Naive thymus-derived CD8-positive, alpha-beta T cell (primary cell): ENCODE measurements at places on chromosomes 2 and 18. TPM values are rescaled to one million over a fixed set of nuclear protein-coding genes. Genes with fewer than 3 reads are reported as not detected.

DNA sequence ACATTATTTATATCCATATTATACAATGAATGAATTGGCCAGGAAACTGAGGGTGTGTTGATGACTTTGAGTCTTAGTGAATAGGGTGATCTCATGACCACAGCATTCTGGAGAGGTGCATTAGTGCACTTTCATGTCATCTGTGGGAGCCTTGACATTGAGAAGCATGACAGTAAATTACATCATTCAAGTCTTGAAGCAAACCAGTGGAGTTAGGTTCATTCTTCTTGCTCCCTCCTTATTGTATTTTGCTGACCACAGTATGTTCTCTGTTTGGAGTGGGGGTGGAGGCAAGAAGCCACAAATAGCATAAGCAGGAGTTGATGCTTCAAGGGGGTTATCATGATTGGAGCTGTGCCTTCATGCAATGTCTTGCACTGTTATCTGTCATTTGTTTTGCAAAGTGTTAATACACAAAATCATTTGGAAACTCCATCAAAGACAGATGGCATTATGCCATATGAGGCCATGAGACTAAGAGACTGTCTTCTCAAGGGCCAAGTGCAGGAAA is 680.2 kb downstream of the NYAP2 start:
- no peaks in the 10 kb centered on the region for H3K27me3 ChIP-seq
- H3K4me1 ChIP-seq: no peaks in the 10 kb centered on the region
- no peak overlapping the region for H3K4me3 ChIP-seq
- no peaks in the 10 kb centered on the region for H3K36me3 ChIP-seq

DNA sequence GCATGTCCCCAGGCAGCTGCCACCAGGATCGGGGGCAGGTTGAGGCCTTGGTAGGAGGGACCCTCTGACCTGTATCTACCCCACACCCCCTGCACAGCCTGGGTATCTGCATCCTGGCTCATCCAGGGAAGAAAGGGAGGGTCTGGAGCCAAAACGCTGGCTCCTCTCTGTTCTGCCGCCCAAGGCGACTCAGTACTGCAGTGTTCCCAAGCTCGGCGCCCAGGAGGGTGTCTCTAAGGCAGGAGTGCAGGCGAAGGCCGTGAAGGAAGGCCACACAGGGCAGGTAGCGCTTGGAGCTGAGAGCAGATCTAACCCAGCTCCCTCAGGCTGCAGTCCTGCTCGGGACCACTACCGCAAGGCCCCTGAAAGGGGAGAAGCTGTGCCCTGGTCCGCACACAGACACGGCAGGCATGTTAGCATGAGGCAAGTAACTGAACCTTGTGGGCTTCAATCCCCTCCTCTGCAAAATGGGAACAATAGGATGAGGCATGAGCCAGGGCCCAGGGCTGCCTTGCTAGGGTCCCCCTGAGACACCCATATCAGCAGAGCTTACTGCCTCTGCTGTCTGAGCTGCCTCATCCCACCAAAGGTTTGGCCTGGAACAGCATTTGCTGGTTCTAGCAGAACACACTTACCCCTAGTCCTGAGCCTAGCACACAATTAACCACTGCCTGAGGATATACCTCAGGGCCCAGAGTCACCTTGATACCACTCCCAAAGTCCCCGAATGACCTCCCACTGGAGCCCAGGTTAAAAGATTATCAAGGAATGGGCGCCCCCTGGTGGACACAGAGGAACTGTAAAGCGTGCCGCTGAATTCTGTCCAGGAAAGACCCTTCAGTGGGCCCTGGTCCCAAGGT is 6.5 kb downstream of the PTMA start:
- peak overlapping the region; percentile 87 for H3K27ac ChIP-seq
- peaks cover 51% of the 10 kb centered on the region for H3K4me1 ChIP-seq
- H3K27me3 ChIP-seq: no peaks in the 10 kb centered on the region
- H3K36me3 ChIP-seq: peaks cover 38% of the 10 kb centered on the region
- peak; percentile 59 for DNase-seq

APLF gene
- total RNA-seq: 9.7 TPM

DNA sequence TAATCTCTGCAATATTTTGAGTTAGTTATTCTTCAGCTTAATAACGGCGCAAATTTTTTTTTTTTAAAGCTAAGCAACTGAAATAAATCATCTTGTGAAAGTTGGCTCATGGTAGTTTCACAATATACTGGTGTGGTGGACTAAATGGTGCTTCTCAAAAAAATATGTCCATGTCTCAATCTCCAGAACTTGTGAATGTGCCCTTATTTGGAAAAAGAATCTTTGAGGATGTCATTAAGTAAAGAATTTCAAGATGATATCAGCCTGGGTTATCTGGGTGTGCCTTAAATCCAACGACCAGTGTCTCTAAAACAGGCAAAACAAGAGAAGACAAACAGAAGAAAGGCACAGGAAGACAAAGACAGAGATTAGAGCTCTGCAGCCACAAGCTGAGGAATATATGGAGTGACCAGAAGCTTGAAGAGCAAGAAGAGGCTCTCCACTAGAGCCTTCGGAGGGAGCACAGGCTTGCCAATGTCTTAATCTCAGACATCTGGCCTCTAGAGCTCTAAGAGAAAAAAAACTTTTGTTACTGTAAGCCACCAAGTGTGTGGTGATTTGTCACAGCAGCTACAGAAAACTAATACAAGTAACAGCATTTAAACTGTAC is 71.4 kb downstream of the HNMT start:
- H3K4me1 ChIP-seq: no peaks in the 10 kb centered on the region
- no peak overlapping the region for H3K27ac ChIP-seq
- DNase-seq: no peak
- H3K36me3 ChIP-seq: no peaks in the 10 kb centered on the region

C2orf81 gene
- 9.8 TPM for total RNA-seq

TRIP12 gene
- total RNA-seq: 221 TPM

TMEM17 gene
- total RNA-seq: not detected

GRCh38 chr2:36889795-36890194 is 76.5 kb downstream of the STRN start:
- H3K27me3 ChIP-seq: no peaks in the 10 kb centered on the region
- no peak overlapping the region for H3K4me3 ChIP-seq
- peaks cover 6% of the 10 kb centered on the region for H3K4me1 ChIP-seq

AQP12B gene
- not detected for total RNA-seq

GRCh38 chr2:19169134-19169768 is 189.2 kb downstream of the OSR1 start:
- H3K27me3 ChIP-seq: no peaks in the 10 kb centered on the region
- DNase-seq: no peak
- H3K4me1 ChIP-seq: no peaks in the 10 kb centered on the region
- H3K27ac ChIP-seq: no peak overlapping the region
- no peak overlapping the region for H3K4me3 ChIP-seq
- H3K36me3 ChIP-seq: no peaks in the 10 kb centered on the region

- DNase-seq: no peak
- H3K4me1 ChIP-seq: no peaks in the 10 kb centered on the region
- H3K4me3 ChIP-seq: no peak overlapping the region
- H3K27ac ChIP-seq: no peak overlapping the region
These were observed 95.8 kb upstream of the RGPD4 start for GRCh38 chr2:107730898-107731297.

DNA sequence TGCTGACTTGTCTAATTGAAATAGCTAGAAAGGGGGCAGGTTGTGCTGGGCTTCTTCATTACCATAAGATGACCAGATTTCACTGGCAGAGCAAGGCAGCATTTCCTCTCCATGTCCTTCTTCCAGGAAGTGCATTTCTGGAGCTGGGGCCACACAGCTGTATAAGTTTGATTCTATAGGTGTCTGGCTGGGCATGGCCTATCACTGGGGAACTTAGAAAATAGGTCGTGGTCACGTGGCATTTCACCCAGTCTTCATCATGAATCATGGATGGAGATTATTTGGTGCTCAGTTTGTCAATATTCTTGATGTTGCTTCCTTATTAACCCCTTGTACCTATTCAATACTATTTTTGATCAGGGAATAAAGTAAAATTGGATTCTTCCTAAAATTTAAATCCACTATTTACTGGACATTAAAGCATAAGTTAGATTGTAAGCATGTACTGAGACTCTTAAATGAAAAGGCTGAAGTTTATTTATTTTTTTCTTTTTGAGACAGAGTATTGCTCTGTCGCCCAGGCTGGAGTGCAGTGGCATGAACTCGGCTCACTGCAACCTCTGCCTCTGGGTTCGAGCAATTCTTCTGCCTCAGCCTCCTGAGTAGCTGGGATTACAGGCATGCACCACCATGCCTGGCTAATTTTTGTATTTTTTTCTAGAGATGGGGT is 49.5 kb upstream of the TMEM87B start:
- H3K27me3 ChIP-seq: no peaks in the 10 kb centered on the region
- H3K36me3 ChIP-seq: no peaks in the 10 kb centered on the region
- H3K4me1 ChIP-seq: peaks cover 10% of the 10 kb centered on the region
- DNase-seq: no peak
- H3K4me3 ChIP-seq: no peak overlapping the region
- H3K27ac ChIP-seq: no peak overlapping the region

MDH1B gene
- total RNA-seq: 0.30 TPM

GRCh38 chr2:189337656-189338055 is 103.6 kb upstream of the WDR75 start:
- DNase-seq: no peak
- no peak overlapping the region for H3K4me3 ChIP-seq
- no peak overlapping the region for H3K27ac ChIP-seq
- no peaks in the 10 kb centered on the region for H3K36me3 ChIP-seq
- no peaks in the 10 kb centered on the region for H3K4me1 ChIP-seq

LYPD6B gene
- total RNA-seq: not detected

LYG1 gene
- 3.8 TPM for total RNA-seq

DNA sequence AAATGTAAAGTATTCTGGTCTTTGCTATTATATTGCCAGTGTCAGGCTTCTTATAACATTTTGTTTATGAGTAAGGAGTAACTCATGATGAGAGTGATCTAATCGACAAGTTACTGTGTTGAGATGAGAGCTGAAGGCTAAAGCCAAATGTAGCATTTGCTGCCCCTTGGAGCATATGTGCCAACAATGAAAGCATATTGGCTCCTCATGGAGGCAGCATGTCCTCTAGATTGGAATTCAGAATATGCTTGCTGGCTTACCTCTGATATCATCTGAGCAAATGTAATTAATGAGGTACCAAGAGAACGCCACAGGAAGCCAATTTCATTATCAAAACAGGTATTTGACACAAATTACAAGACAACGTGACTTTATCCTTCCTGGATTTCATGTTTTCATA is 781.1 kb upstream of the FSHR start:
- H3K36me3 ChIP-seq: no peaks in the 10 kb centered on the region
- H3K27ac ChIP-seq: no peak overlapping the region
- no peaks in the 10 kb centered on the region for H3K27me3 ChIP-seq
- DNase-seq: no peak

PCBP1 gene
- 386 TPM for total RNA-seq

DNA sequence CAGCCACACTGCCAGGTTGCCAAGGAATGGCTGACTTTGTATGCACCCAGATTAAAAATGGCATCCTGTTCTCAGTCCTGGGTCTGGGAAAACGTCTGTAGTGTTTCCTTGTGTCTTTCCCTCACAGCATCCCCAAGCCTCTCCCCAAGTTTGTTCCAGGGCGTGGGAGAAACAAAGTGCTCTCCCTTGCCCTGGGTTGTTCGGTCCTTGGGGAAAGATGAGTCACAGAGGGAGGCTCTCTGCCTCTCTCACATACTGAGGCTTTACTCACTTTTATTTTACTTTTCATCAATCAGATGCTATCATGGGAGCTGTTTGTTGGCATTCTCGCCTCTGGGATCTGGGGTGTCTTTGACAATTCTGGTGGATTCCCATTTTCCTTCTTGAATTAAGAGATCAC is 492.3 kb downstream of the XIRP2 start:
- H3K27ac ChIP-seq: no peak overlapping the region
- no peak for DNase-seq
- peaks cover 6% of the 10 kb centered on the region for H3K27me3 ChIP-seq
- H3K4me1 ChIP-seq: no peaks in the 10 kb centered on the region

DNA sequence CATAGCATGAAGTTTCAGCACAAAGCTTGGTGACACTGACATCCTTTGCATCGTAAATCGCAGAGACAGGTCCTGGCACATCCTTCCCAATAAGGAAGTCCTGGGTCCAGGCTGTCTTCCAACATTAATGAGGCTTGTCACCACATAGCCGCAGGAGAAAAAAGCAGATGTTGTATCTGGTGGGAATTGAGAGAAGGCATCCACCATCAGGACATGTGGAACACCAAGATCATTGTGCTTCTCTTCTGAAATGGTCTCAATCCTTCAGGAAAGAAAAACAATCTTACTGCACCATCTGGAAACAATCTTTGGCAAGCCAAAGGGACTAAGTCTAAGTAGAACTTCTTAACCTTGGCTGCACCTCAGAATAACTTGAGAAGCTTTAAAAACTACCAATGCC is 119.0 kb upstream of the ARHGAP28 start:
- H3K27ac ChIP-seq: no peak overlapping the region
- H3K27me3 ChIP-seq: peaks cover 1% of the 10 kb centered on the region
- no peaks in the 10 kb centered on the region for H3K4me1 ChIP-seq
- H3K36me3 ChIP-seq: no peaks in the 10 kb centered on the region
- no peak for DNase-seq

DNA sequence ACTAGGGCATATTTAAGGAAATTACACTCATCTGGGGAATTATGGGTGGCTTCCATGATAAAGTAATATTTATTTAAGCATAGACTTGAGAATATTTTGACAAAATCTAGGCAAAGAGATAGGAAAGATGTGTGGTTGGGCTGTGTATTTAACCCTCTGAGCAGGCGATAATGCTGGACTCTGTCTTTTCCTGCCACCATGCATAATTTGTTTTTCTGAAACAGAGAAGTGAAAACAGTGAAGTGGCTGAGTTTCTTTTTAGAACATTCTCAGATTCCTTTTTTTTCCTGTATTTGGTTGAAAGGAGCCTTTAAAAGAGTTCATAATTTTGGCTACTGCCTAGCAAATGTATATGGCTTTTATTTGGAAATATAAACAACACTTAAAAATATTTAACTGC is 104.8 kb upstream of the CDH19 start:
- DNase-seq: no peak
- H3K4me1 ChIP-seq: no peaks in the 10 kb centered on the region
- no peak overlapping the region for H3K4me3 ChIP-seq

DNA sequence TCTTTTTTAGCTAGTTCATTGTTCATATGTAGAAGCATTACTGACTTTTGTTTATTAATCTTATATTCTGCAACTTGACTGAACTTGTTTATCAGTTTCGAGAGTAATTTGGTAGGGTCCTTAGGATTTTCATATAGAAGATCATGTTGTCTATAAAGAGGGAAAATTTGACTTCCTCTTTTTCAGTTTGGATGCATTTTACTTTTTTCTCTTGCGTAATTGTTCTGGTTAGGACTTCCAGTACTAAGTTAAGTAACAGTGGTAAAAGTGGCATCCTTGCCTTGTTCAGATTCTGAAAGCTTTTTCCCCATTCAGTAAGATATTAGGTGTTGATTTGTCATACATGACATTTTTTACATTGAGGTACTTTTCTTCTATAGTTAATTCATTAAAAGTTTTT is 726.0 kb downstream of the KCNJ3 start:
- no peak overlapping the region for H3K27ac ChIP-seq
- no peaks in the 10 kb centered on the region for H3K4me1 ChIP-seq
- no peaks in the 10 kb centered on the region for H3K27me3 ChIP-seq
- H3K4me3 ChIP-seq: no peak overlapping the region

FRZB gene
- not detected for total RNA-seq
